Hematopoietic multipotent progenitor cell treated with erythropoietin and hydrocortisone succinate and interleukin-3 and kit ligand, for 8 days (in vitro differentiated cells): ENCODE measurements at places on chromosomes 3 and 15.

- no peak for DNase-seq
These were observed 2.9 kb downstream of the TRA2B start for GRCh38 chr3:185934767-185935464.

GRCh38 chr15:100705841-100706240, 103.5 kb downstream of the ASB7 start:
- no peak for DNase-seq

DNA sequence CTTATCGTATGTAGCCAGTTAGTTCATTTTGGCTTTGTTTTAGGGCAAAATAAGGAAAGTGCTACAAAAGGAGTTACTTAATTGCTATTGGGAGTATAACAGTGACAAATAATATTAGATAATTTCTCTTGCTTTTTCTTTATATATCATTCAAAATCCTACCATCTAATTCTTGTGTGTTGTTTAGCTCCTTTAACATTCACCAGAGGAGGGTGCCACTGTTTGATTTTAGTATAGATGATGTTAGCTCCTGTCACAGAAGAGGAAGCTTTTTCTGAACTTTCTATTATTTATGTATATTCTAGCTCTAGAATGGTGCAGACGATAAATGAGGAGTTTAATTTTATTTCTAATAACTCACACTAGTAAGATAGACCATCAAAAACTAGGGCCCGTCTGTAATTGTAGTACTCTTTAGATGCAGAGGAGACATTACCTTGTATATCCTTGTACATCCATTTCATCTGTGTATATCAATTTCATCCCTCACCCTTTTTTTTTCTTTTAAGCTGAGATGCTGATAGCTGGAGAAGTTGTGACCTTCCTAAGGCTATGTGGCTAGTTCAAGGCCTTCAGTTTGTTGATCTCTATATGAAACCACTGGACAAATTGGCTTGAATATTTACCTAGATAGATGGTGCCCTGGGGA, 3.0 kb downstream of the PPM1L start:
- peak; percentile 6 for DNase-seq

GRCh38 chr15:71575474-71576045, 234.8 kb upstream of the NR2E3 start:
- DNase-seq: peak; percentile 7

- DNase-seq: no peak
These were observed 65.4 kb downstream of the SERP1 start for GRCh38 chr3:150480877-150481276.

- no peak for DNase-seq
These were observed 3.3 kb downstream of the C15orf61 start for GRCh38 chr15:67524235-67524634.

DNA sequence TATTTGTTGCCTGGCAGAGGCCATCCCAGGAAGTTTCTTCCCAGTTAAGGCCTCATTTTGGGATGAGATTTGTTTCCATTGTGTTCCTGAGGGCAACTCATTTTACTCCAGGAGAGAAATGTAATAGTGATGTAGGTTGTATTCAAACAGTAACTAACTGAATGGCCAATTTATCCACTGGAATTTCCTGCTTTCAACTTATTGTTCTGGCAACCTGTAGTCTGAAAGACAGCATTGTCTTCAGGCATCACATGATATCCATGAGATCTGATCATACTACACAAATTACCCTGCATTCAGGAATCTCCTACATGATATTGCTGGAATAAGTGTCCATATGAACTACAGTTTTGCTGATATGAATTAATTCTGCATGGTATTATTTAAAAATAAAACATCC, 79.5 kb upstream of the FGF7 start:
- DNase-seq: no peak

GRCh38 chr3:78670094-78670493, 1097.7 kb downstream of the ROBO1 start:
- no peak for DNase-seq

DNA sequence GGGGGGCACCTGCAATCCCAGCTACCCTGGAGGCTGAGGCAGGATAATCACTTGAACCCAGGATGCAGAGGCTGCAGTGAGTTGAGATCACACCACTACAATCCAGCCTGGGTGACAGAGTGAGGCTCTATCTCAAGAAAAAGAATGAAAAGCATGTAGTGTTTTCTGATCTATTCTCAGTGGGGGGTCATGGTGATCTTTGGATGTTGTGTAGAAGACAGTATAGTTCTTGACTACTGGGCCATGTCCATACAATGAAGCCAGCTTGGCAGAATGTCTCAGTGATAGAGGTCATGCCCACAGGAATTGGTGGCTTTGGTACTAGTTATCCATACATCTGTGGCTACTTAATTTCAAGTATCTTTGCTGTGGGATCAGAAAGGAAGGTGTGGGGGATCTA, 26.8 kb upstream of the NANOGP8 start:
- DNase-seq: no peak

DNA sequence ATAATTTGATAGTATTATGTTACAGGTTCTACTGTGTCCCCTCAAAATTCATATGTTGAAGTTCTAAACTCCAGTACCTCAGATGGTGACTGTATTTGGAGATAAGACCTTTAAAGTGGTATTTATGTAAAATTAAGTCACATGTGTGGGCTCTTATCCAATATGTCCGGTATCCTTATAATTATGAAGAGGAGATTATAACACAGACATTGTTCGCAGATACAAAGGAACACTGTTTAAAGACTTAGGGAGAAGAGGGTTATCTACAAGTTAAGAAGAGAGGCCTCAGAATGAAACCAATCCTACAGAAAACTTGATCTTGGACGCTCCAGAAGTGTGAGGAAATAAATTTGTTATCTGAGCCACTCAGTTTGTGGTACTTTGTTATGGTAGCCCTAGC, 50.9 kb downstream of the DPH6 start:
- DNase-seq: peak; percentile 90

DNA sequence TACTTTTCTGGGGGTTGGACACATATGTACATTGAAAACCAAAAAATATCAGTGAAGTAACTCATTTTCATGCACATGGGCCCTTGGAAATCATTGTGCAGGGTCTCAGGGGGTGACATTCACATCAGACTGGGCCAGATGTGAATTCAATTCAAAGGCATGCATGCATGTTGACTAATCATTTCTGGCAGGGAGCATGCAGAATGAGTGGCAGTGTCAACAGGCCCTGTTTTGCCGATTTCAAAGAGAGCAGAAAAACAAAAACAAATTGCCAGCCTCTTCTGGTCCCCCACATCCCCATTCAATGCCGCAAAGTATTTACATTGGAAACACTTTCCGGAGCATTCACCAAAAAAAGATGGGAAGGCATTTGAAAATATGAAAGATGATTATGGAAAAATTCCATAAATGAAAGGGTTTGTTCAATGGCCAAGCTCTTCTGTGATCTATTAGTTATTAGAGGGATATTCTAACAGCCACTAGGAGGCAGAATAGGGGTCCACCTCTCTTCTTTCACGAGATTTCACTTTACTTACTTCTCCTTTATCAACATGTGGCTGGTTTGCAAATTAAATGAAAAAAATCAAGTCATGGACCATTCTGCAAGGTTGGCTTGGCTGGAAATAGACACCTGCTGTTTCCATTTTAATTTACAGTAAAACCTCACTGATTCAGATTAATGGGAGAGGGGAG, 119.9 kb upstream of the FEZF2 start:
- DNase-seq: no peak

DNA sequence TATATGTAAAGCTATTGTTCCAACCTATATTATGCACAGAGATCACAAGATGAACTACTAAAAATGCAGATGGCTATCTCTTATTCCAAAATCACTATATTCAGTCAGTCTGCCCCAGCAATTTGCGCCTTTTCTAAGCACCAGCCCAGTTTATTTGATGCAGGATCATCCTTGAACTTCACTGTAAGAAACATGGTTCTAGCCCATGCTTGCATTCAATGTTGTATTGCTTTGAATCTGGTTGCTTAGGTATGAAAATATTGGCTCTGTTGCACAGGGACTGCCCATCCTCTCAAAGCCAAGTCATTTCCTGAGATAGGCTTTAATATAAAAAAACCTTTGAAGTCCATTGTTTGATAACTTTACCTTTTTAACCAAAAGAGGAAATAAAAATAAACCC, 170.5 kb upstream of the LRIG1 start:
- DNase-seq: no peak

- DNase-seq: peak; percentile 32
These were observed 1.5 kb upstream of the PPM1M start for GRCh38 chr3:52243791-52244628.

GRCh38 chr3:49389297-49389696, 22.5 kb downstream of the RHOA start:
- DNase-seq: no peak

DNA sequence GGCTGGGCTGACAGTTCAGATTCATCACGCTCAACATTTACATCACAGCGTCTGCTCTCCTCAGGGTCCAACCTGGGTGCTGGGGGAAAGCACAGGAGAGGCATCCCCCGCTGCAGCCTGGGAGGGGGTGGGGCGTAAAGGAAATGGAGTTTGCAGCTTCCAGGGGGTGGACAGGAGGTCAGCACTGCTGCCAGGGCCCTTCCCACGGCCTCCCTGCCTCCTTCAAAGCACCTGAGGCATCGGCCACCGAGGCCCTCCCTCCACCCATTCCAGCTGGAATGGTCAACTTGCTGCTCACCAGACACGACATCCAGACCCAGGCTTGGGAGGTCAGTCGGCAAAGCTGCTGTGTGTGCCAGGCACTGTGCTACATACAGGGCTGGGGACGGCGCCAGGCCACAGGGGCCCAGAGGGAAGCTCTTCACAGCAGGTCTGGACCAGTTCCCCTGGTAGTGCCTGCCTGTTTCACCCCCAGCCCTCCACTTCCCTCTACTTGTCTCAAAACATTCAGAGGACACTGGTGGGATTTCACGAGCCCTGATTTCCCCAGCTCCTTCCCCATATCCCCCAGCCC, 120.7 kb downstream of the ANP32A start:
- no peak for DNase-seq

GRCh38 chr15:38367476-38367875, 86.5 kb upstream of the FAM98B start:
- no peak for DNase-seq

GRCh38 chr3:127089486-127090145, 103.3 kb upstream of the PRR23E start:
- no peak for DNase-seq

- no peak for DNase-seq
These were observed 626.0 kb downstream of the RBMS3 start for GRCh38 chr3:29906906-29907305.

DNA sequence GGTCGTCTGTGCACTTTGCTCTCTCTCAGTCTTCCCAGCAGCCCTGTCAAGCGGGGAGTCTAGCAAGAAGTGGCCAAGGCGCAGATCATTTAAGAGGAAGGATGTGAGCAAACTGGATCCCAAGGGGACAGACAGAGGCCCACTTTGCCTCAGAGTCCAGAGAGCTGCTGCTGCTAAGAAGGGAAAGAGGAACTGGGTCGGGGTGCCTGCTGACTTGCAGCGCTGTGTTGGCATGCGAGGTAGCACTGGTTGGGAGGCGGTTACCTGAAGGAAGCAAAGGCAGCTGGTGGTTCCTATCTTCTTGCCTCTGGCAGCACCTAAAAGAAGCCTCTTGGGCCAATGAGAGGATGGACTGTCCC, 28.1 kb downstream of the SMAD3 start:
- DNase-seq: no peak

DNA sequence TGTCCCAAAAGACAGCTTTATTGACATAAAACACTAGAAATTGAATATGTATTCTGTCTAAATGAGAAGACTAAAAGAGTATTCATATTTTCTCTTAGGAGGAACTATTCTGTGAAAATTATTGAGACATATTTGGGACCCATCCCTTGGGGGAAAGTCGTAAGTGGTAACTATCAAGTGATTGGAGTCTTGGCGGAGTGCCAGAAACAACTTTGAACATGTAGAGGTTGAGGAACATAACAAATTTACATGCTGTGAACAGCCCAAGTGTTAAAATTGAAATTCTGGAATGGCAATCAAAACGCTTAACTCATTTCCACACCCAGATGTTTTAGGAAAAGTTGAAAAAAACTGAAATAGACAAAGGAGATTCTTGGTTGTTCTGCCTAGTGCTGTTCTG, 1034.6 kb downstream of the NSUN3 start:
- peak; percentile 1 for DNase-seq

DNA sequence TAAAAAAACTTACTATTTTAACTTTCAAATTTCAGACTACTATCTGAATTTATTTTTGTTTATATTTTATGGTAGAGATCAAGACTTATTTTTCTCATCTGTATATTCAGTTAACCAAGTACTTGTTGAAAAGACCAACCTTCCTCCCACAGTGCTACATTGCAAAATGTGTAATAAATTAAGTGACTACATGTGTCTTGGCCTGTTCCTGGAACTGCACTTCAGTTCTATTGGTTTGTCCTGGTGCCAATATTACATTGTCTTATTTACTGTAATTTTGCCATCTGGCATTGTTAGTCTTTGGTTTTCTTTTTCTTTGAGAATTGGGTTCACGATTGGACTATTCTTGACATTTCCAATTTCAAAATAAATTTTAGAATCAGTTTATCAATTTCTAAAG, 138.4 kb upstream of the KCNMB2 start:
- no peak for DNase-seq

GRCh38 chr3:41581700-41582099, 380.2 kb downstream of the ULK4 start:
- no peak for DNase-seq

DNA sequence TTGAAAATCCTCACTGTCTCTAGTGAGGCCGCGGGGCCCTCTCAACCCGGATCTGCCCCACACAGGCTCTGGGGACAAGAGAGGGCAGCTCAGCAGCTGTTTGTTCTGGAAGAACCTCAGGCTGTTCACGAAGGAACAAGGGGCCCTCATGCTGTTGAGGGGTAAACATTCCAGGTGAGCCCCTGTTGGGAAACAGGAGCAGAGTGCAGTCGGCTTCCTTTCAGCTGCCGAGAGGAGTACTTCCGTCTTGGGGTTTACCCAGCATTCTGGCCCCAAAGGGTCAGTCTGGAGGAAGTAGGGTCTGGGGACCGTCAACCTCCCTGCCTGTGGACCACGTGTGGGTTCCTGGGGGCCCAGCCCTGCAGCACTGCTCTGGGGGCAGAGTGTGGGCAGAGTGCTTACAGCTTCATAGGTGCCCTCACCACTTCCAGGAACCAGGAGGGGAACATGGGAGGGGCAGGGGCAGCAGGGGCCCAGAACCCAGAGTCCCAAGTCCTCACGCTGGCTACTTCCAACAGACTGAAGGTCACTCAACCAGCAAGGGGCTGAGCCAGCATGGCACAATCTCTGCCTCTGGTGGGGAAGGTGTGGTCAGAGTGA, 49.2 kb upstream of the CTSH start:
- DNase-seq: no peak

DNA sequence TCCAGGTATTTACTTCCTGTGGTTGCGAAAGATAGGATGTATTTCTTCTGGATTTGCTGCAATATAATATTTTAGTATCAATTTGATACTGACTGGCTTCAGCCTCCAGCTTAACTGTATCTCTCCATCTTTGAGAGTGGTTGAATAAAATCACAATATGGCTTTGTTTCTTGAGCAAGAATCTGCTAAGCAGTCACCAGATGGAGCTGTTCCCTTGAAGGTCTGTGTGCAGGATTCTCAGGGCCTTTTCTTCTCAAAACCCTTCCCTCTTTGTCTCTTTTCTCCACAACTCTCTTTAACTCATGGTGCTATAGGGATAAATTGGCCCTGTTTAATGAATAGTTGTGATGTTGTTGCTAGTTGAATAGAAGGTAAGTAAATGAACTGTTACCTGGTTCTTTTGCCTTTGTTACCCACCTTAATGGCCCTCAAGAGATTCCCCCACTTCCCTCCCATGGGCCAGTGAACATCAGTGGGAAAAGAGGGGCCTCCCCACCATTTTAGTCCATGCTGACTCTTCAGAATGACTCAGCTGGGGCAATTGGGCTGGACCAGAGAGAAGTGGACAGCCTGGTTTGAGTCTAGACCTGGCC, 34.8 kb upstream of the RAB6B start:
- DNase-seq: peak; percentile 68
